ENCODE measurements at places on chromosomes 2 and 18. TPM values are rescaled to one million over a fixed set of nuclear protein-coding genes. Genes with fewer than 3 reads are reported as not detected.

Gene RGPD3
- total RNA-seq = not detected

Gene SLC23A3
- total RNA-seq = 2.4 TPM

Gene OSBPL6
- total RNA-seq = 0.33 TPM

Gene ANKRD30B
- total RNA-seq = not detected

Gene C2orf81
- 1.7 TPM for total RNA-seq

Gene CFAP53
- total RNA-seq = 0.92 TPM

Gene NPAS2
- 0.31 TPM for total RNA-seq

Gene SLC38A11
- not detected for total RNA-seq

Gene DNER
- 0.14 TPM for total RNA-seq

Gene RESP18
- not detected for total RNA-seq

Gene MEP1B
- 0.20 TPM for total RNA-seq

Gene NBAS
- total RNA-seq = 49.5 TPM

Gene IL36G
- not detected for total RNA-seq

Gene NT5C1B
- total RNA-seq = not detected
